ENCODE measurements at places on chromosomes 4 and X. TPM values are rescaled to one million over a fixed set of nuclear protein-coding genes. Genes with fewer than 3 reads are reported as not detected.

HTN3 gene
- total RNA-seq, result not detected

GRCh38 chr4:38387348-38387747 is 276.7 kb upstream of the KLF3 start:
- DNase-seq, result no peak

- no peak for DNase-seq
These were observed 115.9 kb upstream of the PDLIM3 start for GRCh38 chr4:185651137-185651677.

DNA sequence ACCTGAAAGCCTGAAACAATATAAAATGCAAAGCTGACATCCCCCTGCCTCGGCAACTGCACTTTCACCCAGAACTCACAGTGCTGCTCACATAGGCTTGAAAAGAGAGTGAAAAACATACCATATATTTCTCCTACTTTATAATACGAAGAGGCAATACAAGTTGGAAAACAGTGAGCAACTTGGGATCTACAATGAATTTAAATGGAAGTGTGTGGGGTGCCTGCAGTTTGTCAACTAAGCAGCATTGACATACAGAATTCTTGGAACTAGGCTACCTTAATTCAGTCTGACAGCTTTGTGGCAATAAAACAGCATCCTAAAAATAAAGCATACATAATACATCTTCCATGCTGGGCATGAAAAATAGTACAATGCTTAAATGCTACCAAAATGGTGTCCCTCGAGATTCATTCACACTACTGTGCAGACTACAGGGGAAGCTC is 8.0 kb downstream of the GASK1B start:
- DNase-seq, result no peak

DNA sequence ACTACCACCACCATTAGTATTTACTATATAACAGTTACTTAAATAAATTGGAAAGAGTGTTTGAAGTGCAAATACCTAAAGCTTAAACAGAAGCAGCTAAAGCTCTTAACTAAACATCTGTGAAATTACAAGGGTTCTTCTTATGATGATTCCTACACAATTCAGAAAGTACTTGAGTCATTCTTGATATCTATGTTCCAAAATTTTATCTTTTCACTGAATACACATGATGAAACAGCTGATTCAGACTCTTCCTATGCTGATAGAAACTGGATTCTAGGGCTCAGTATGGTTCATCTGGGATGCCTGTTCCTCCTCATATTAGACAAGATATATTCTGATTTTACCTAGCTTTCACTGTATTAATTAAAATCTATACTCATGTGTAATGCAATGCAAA is 13.6 kb downstream of the EREG start:
- DNase-seq, result no peak

DNA sequence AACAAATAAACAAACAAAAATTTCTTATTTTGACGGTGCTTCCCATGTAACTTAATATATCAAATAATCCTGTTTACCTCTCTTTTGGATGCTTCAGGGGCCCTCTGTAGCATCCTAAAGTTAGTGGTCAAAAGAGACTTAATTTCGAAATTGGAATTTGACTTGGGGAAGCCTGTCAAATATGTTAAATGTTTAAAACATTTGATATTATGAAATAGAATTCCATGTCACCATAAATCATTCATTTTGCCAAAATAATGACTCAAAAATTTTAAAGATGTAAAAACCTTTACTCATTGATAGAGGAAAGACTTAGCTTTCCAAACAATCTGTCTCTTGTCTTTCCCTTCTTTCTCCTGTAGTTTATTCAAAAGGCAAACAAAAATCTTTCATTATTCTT is 20.6 kb upstream of the TEX13A start:
- no peak for DNase-seq

- no peak for DNase-seq
These were observed 596.4 kb downstream of the MID1IP1 start for GRCh38 chrX:39397561-39398199.

EIF4E gene
- 202 TPM for total RNA-seq

CT83 gene
- total RNA-seq, result not detected

- no peak for DNase-seq
These were observed 2.4 kb upstream of the CFAP299 start for GRCh38 chr4:80333121-80333520.

GRCh38 chr4:172515266-172515879 is 653.2 kb upstream of the GALNT7 start:
- DNase-seq, result peak; percentile 85

VCX3A gene
- not detected for total RNA-seq

DNA sequence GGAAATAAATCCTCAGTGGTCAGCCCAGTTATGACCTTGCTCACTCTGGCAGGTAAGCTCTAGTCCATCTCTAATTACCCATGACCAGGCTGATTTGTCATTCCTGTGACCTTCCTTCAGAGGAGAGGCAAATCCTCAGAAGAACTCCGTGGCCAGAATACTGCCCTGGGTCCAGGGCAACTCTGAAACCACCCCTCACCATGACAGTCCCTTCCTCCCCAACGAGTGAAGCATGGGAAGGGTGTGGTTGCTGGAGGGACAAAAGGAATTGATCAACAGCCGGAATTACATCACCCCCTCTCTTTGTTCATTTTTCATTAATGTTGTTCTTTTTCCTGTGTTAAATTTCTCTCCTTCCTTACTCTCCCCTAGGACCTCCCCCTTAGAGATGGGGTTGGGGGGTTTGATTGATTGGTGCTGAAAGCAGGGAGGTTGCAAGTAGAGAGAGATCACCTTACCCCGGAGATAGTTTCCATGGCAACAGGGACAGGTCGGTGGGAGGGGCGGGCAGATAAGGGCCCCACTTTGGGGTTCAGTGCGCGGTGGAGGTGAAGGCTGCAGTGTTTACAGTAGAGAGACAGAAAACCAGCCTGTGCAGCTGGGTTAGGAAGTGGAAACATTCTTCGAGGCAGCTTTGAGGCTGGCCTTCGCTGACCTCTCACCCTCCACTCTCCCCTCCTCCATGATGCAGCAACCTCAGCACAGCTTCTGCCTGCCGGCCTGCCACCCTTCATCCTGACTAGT is 647.4 kb downstream of the BCOR start:
- DNase-seq, result no peak

- peak; percentile 12 for DNase-seq
These were observed 500.8 kb upstream of the DIAPH2 start for GRCh38 chrX:96183843-96184242.

DNA sequence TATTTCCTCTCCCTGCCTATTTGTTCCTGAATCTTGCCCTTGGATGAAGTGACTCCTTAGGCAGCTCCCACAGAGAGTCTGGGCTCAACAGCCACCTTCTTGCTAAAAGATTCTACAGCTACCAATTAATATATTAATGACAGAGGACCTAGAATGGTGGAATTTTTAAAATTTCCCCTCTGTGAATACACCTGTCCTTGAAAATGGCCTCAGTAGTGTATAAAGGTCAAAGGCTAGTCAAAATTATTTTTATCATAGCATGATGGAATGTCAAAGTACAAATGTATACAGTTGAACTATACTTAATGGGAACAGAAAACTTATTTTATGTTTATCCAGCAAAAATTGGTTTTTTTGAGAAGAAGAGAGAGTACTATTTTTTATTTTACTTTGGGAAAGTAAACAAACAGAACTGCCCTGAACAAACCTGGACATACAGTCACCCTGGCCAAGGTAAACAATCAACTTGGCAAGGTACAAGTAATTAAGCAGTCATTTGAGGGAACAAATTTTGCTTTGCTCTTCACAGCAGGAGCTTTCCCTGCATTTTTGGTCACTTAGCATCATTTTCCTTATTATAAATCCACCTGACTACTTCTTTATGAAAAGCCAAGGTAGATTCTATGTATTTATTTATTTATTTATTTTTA is 250.8 kb downstream of the INPP4B start:
- DNase-seq, result no peak

GRCh38 chr4:8394061-8394519 is 46.4 kb downstream of the ACOX3 start:
- peak; percentile 100 for DNase-seq

DNA sequence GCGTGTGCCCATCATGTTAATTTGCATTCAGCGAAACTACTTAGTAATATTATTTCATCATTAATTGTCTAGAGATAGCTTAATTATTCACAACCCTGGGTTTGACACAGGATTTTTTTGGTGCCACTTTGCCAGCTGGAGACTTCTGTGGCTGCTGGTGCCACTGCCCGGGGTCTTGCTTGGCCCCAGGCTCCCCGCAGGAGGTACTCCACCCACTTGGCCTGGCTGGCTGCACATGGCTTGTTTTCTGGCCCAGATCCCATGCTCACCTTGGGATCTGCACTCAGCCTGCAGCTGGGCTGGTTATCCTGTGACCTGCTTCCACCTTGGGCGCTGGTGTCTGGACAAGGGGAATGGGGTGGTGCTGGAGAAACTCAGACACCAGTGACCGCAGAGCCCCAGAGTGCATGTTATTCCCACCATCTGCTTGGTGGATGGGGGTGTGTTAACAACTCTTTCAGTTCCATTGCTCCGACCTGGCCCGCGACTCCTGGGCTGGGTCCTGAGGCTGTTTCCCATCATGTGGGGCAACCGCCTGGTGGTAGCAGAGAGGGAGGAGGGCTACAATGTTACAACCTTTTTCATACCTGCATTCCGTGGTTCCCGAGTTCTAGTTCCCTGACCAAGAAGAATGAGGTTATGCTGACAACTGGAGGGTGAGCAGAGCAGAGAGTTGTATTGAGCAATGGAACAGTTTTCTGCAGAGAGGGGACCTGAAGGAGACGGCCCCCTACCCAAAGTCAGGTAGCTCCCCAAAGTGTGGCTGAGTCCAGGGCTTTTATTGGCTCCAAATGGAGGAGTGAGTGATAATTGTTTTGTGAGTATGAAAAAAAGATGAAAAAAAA is 1950.0 kb upstream of the IGFBP7 start:
- DNase-seq, result no peak

DNA sequence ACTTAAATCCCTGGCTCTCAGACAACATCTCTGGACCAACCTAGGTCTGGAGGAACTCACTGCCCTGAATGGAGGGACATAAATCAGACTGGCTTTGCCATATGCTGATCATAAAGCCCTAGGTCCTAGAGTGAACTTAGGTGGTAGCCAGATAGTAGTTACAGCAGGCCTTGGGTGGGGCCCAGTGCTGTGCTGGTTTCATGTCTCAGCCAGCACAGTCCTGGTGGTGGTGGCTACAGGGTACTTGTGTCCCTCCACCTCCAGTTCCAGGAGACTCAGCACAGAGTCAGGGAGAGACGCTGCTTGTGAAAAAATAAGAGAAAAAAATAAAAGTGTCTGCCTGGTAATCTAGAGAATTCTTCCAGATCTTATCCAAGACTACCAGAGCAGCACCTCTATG is 40.3 kb downstream of the GSX2 start:
- DNase-seq, result no peak

GRCh38 chr4:157957905-157958304 is 214.9 kb downstream of the GASK1B start:
- DNase-seq, result no peak

- DNase-seq, result no peak
These were observed 14.6 kb downstream of the SERPINA7 start for GRCh38 chrX:106023947-106024346.

CLDN24 gene
- not detected for total RNA-seq

DNA sequence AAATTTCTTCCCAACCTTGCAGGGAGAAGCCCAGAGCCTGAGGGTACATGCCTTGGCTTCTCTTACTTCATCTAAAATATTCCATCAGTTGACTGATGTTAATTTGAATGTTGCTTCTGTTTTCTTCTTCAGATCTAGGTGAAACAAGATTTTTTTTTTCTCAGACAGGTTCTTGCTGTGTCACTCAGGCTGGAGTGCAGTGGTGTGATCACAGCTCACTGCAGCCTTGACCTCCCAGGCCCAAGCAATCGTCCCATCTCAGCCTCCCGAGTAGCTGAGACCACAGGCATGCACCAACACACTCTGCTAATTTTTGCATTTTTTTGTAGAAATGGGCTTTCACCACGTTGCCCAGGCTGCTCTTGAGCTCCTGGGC is 62.1 kb upstream of the KLF3 start:
- DNase-seq, result no peak

- no peak for DNase-seq
These were observed 104.9 kb downstream of the ARHGAP10 start for GRCh38 chr4:147836807-147837206.

GRCh38 chr4:165692082-165692481 is 181.0 kb upstream of the TLL1 start:
- no peak for DNase-seq

DNA sequence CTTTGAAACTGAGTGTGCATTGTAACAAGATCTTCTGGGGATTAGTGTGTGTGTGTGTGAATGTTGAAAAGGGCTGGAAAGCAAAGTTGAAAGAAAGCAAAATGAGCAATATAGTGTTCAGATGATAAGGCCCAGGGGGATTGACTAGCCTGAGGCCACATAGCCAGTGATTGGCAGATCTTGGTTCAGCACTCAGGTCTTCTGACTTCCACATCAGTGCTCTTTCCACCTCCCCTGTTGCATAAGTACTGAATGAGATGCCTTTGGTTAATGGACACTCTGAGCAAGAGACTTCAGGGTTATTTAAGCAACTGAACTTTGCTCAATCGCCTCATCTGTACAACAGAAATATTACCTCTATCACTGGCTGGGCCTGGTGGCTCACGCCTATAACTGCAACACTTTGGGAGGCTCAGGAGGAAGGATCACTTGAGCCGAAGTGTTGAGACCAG is 120.4 kb downstream of the TMEM164 start:
- no peak for DNase-seq

GRCh38 chrX:153854702-153855101 is 24.4 kb upstream of the PDZD4 start:
- DNase-seq, result no peak

DNA sequence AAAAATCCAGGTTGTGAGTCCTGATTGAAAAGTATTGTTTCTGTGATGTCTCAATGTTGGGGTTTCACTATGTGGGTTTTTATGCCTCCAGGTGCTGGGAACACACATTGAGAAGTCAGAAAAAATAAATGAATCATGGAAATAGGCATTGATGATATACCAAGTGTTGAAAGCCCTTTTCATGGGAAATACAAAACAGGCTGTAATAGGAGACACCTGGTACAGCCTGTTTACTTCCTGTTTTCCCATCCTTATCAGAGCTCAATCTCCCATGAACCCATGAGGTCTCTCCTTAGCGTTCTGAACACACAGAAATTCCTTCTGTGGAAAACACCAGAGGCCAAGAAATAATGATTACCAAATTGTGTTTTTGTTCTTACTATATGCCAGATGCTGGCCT is 106.3 kb upstream of the BOD1L1 start:
- no peak for DNase-seq

GRCh38 chrX:132226169-132226568 is 6.9 kb upstream of the RAP2C start:
- DNase-seq, result peak; percentile 3

PHEX gene
- total RNA-seq, result 0.73 TPM

GRCh38 chr4:64713256-64713840 is 304.1 kb upstream of the TECRL start:
- DNase-seq, result peak; percentile 59

- DNase-seq, result no peak
These were observed 360.0 kb downstream of the ARHGAP24 start for GRCh38 chr4:85834934-85835333.

VCX gene
- not detected for total RNA-seq

P2RY4 gene
- total RNA-seq, result 0.22 TPM

FAT1 gene
- 152 TPM for total RNA-seq

- DNase-seq, result no peak
These were observed 286.0 kb upstream of the RASGEF1B start for GRCh38 chr4:81757691-81758090.

FAM241A gene
- 0.08 TPM for total RNA-seq

UGT2B10 gene
- not detected for total RNA-seq

GRCh38 chr4:17323554-17324385 is 188.1 kb downstream of the QDPR start:
- no peak for DNase-seq

FAM114A1 gene
- 53.3 TPM for total RNA-seq

- DNase-seq, result no peak
These were observed 445.7 kb downstream of the SMARCA1 start for GRCh38 chrX:129077424-129078170.

GRCh38 chrX:13899607-13900006 is 82.7 kb upstream of the GPM6B start:
- peak; percentile 64 for DNase-seq

ABLIM2 gene
- total RNA-seq, result 0.20 TPM
